ENCODE measurements at places on chromosomes 5 and 9. TPM values are rescaled to one million over a fixed set of nuclear protein-coding genes. Genes with fewer than 3 reads are reported as not detected.

GRCh38 chr5:145903113-145903512 lies 30.3 kb upstream of the GRXCR2 start:
- no peak overlapping the region for H3K4me3 ChIP-seq
- H3K27me3 ChIP-seq: no peaks in the 10 kb centered on the region
- no peak for DNase-seq
- H3K36me3 ChIP-seq: no peaks in the 10 kb centered on the region

- H3K27ac ChIP-seq: no peak overlapping the region
- no peak for DNase-seq
- no peaks in the 10 kb centered on the region for H3K36me3 ChIP-seq
- no peak overlapping the region for H3K4me3 ChIP-seq
Observed at GRCh38 chr5:72281764-72282499, 38.1 kb downstream of the MRPS27 start.

DNA sequence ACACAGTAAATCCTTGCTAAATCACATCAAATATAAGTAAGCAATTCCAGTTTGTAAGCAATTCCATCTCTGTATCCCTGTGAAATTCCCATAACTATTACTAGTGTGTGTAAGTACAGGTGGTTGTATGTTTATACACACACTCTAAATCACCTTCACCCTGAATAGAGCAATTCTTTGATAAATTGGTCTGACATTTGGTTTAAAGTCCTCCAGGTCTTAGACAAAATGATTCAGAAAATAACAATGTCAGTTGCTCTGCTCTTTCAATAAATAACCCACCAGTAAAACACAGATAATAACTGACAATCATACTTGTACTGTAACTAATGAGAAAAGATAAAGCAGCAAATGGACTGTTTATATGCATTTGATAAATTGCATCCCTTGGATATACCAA lies 226.3 kb downstream of the SPOCK1 start:
- H3K27ac ChIP-seq: no peak overlapping the region
- no peaks in the 10 kb centered on the region for H3K4me1 ChIP-seq
- no peak overlapping the region for H3K4me3 ChIP-seq
- no peaks in the 10 kb centered on the region for H3K36me3 ChIP-seq
- no peaks in the 10 kb centered on the region for H3K27me3 ChIP-seq
- DNase-seq: no peak

- DNase-seq: no peak
- H3K27ac ChIP-seq: no peak overlapping the region
- no peaks in the 10 kb centered on the region for H3K4me1 ChIP-seq
Observed at GRCh38 chr9:137879566-137880150, 2.1 kb downstream of the CACNA1B start.

DNA sequence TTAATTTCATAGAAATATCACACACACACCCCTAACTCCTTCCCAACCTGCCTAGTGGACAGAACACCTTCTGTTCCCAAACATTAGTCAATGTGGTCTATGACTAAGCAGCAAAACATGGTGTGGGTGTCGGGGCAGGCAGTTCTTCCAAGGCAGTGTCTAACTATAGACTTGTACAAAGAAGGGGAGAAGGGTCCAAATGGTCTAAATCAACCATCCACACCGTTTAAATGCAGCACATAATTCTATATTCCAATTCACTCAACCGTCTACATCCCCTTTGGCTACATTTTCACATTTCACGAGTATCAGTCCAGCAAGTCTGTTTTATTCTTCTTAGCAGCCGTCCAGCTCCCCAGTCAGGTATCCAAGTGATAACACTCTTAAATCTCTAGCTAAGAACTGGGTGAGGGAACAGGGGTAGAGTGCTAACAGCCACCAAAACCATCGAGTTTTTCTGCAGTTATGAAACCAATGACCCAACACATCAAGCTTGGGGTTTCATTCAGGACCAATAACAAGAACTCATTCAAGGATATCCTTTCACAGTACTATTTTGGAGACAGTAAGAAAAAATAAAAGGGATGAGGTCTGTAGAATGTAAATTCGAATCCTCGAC lies 3.3 kb downstream of the ZNF608 start:
- no peaks in the 10 kb centered on the region for H3K36me3 ChIP-seq
- peaks cover 10% of the 10 kb centered on the region for H3K27me3 ChIP-seq
- no peak for DNase-seq
- H3K4me3 ChIP-seq: no peak overlapping the region

GRCh38 chr5:73008831-73009230 lies 53.0 kb downstream of the FCHO2 start:
- H3K4me3 ChIP-seq: no peak overlapping the region
- H3K36me3 ChIP-seq: no peaks in the 10 kb centered on the region
- H3K27ac ChIP-seq: no peak overlapping the region
- no peaks in the 10 kb centered on the region for H3K4me1 ChIP-seq
- no peaks in the 10 kb centered on the region for H3K27me3 ChIP-seq

- H3K4me3 ChIP-seq: no peak overlapping the region
- H3K27ac ChIP-seq: no peak overlapping the region
- no peaks in the 10 kb centered on the region for H3K27me3 ChIP-seq
- H3K4me1 ChIP-seq: no peaks in the 10 kb centered on the region
- no peak for DNase-seq
- H3K36me3 ChIP-seq: no peaks in the 10 kb centered on the region
Observed at GRCh38 chr5:141001844-141002604, 35.7 kb downstream of the PCDHAC2 start.

Gene TGFBR1
- total RNA-seq: 95.5 TPM

All from naive thymus-derived CD4-positive, alpha-beta T cell (primary cell).